Panc1 (cell line): ENCODE measurements at places on chromosomes 1 and 21. TPM values are rescaled to one million over a fixed set of nuclear protein-coding genes. Genes with fewer than 3 reads are reported as not detected.
A peak's percentile ranks its signal among the peaks of the same experiment; 100 is the strongest.

- H3K27me3 ChIP-seq, result peaks cover 3% of the 10 kb centered on the region; the same call in 1 of the 2 replicates
- no peaks in the 10 kb centered on the region for H3K36me3 ChIP-seq
- H3K4me3 ChIP-seq, result no peak overlapping the region
- peaks cover 7% of the 10 kb centered on the region; the same call in 1 of the 2 replicates for H3K4me1 ChIP-seq
- DNase-seq, result no peak
- H3K27ac ChIP-seq, result no peak overlapping the region
Observed at GRCh38 chr1:154876842-154877369, 6.8 kb upstream of the KCNN3 start.

DNA sequence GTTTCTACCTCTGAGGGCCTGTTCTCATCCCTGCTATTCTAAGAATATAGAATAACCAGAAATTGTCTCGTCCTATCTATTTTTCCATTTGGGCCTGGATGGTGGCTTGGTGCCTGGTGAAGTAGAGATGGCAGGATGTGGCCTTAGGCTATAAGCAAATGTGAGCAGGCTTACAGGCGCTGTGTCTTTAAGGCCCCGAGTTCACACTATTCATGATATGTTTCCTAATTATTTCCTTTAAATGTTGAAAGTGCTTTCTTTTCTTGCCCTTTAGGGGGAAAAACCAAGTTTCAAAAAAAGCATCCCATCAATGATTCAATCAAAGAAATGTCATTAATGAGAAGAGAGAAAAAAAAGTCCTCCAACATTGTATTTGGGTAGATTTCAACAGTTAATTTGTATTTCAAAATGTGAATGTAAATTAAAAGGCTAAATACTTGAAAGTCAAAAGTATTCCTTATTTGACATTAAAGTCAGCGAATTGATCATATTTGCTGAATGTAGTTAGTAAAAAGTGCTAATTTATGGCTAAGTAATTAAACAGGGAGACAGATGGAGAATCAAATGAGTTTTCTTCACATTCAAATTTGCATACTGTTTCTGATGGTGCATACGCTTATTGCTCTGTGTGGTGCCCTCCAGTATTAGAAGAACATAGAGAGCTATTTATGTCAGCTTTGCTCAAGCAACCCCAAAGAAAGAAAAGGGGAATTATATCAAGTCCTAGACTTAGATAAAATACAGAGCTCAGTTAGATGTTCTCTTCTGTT, 34.0 kb upstream of the HUNK start:
- H3K36me3 ChIP-seq, result no peaks in the 10 kb centered on the region
- no peak for DNase-seq
- no peak overlapping the region for H3K27ac ChIP-seq
- peaks cover under 1% of the 10 kb centered on the region for H3K27me3 ChIP-seq
- no peak overlapping the region for H3K4me3 ChIP-seq

GRCh38 chr1:220271706-220272046, 577 bp downstream of the RAB3GAP2 start:
- H3K4me3 ChIP-seq, result peak overlapping the region; percentile 88
- peak overlapping the region; percentile 93 for H3K27ac ChIP-seq
- peaks cover 2% of the 10 kb centered on the region for H3K36me3 ChIP-seq
- no peak for DNase-seq

- H3K4me1 ChIP-seq, result no peaks in the 10 kb centered on the region; the same call in 1 of the 2 replicates
- DNase-seq, result no peak
Observed at GRCh38 chr1:156438278-156438987, 62.1 kb downstream of the MEF2D start.

- no peak overlapping the region for H3K27ac ChIP-seq
- no peak for DNase-seq
- peaks cover 7% of the 10 kb centered on the region; the same call in 1 of the 2 replicates for H3K4me1 ChIP-seq
- H3K36me3 ChIP-seq, result no peaks in the 10 kb centered on the region
Observed at GRCh38 chr1:41500378-41500777, 15.9 kb upstream of the EDN2 start.

DNA sequence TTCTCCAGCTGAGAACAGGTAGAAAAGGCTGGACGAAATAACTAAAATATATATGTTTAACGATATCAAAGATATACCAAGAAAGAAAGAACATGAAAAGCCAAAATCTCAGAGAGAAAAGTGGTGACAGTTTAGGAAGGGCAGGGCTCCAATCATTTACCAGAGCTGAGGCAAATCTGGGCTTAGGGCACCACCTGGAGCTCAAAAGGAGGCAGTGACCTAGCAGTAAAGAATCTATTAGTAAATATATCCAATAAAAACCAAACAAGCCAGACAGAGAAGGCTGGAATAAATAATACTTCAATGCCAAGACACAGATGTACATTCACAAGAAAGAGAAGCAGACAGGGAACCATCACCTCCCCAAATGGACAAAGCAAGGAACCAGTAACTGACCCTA, 43.5 kb downstream of the CHIA start:
- H3K36me3 ChIP-seq, result no peaks in the 10 kb centered on the region
- no peaks in the 10 kb centered on the region for H3K27me3 ChIP-seq
- H3K4me3 ChIP-seq, result no peak overlapping the region
- no peak for DNase-seq

DNA sequence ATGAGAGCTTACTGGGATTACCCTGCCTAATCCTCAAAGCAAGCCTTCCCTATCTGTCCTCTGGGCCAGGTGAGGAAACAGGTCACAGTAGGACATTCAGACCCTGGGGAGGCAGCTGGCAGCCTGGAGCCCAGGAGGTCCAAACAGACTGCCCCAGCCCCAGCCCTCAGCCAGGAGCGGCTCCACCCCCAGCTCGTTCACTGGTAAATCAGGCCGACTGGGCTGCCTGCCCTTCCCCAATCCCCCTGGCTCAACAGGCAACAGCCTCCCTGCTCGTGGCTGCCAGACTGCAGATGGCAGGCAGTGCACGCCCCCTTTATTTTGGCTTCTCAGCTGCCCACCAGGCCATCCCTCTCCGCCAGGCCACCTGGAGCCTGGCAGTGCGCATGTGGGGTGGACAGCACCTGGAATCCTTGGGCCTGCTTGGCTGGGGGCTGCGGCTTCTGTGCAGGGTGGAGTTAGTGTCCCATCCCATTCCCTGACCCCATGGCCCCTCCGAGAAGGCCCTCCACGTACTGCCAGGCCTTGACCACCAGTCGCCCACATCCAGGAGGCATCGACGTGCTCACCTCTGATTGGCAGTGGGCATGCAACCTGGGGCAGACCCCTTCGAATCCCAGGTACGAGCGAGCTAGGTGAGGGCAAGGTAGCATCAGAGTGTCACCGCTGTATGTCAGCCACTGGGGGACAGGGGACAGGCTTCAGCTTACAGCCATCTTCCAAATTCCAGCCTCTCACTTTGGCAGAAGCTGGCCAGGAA, 11.2 kb upstream of the ZNF670 start:
- H3K27me3 ChIP-seq, result no peaks in the 10 kb centered on the region
- H3K4me3 ChIP-seq, result no peak overlapping the region
- no peak for DNase-seq
- no peak overlapping the region for H3K27ac ChIP-seq

GRCh38 chr1:37038227-37039093, 4.1 kb upstream of the GRIK3 start:
- no peak for DNase-seq
- no peaks in the 10 kb centered on the region for H3K36me3 ChIP-seq
- H3K4me1 ChIP-seq, result no peaks in the 10 kb centered on the region
- no peak overlapping the region for H3K4me3 ChIP-seq
- H3K27me3 ChIP-seq, result peaks cover 2% of the 10 kb centered on the region; the same call in 1 of the 2 replicates

GRCh38 chr1:154856544-154856943, 13.5 kb downstream of the KCNN3 start:
- H3K36me3 ChIP-seq, result no peaks in the 10 kb centered on the region
- H3K27me3 ChIP-seq, result no peaks in the 10 kb centered on the region
- no peak for DNase-seq
- H3K4me3 ChIP-seq, result no peak overlapping the region
- H3K4me1 ChIP-seq, result no peaks in the 10 kb centered on the region
- no peak overlapping the region for H3K27ac ChIP-seq

- DNase-seq, result no peak
- peak overlapping the region; percentile 89 for H3K27ac ChIP-seq
- H3K4me3 ChIP-seq, result peak overlapping the region; percentile 94
- H3K36me3 ChIP-seq, result no peaks in the 10 kb centered on the region; the same call in 1 of the 2 replicates
Observed at GRCh38 chr1:202807451-202807925, 733 bp downstream of the KDM5B start.

DNA sequence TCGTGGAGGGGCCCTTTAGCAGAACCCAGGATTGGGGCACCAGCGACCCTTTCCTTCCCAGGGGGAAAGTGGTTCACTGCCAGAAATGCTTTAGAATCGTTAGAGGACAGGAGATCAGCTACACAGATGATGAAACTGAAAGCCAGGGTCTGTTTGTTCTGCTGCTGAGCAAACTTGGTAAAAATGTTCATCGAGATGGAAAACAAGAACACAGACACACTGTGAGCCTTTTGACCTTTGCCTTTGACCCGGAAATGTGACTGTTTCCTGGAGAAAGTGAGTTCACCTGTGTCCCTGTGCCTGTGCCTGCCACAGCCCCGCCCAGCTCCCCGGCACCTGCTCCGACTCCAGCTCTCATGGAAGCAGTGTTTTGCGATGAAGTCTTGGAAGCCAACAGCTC, 234.3 kb downstream of the CAMTA1 start:
- H3K27ac ChIP-seq, result no peak overlapping the region
- DNase-seq, result no peak
- no peaks in the 10 kb centered on the region for H3K4me1 ChIP-seq
- no peak overlapping the region for H3K4me3 ChIP-seq
- no peaks in the 10 kb centered on the region for H3K36me3 ChIP-seq

DNA sequence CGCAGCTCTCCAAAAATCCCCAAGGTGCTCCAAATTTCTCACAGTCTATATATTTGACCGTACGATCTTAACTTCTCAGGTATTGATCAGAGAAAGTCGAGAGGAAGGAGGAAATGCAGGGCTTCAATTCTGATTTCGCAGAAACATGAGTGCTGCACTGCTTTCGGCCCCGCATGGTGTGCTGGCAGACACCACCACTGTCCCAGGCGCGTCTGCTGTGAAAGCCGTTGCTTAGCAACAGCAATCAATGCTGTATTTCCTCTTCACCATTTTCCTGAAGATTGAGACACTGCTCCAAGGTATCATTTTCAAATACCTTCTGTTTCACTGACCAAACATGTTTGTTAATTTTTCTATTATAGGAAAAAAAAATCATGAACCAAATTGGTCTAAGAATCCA, 296.3 kb downstream of the SMYD3 start:
- no peaks in the 10 kb centered on the region for H3K4me1 ChIP-seq
- H3K27ac ChIP-seq, result no peak overlapping the region
- H3K27me3 ChIP-seq, result no peaks in the 10 kb centered on the region
- no peaks in the 10 kb centered on the region for H3K36me3 ChIP-seq
- no peak for DNase-seq
- no peak overlapping the region for H3K4me3 ChIP-seq

DNA sequence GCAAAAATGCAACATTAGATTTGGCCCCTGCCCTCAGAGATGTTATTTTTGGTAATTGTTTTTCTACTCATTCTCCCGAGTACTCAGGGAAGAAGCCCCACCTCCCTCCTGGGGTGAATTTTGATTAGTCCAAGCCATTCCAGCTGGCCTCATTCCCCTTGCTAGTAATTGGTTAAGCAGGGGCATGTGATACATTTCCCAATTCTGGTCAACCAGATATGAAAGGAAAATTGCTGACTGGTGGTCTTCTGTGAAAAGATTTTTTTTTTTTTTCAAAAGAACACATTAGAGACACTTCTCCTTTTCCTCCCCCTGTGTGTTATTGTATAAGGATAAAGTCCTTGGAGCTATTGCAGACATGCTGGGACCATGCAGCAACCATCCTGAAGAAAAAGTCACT, 71.1 kb upstream of the AKT3 start:
- H3K4me3 ChIP-seq, result no peak overlapping the region
- H3K36me3 ChIP-seq, result no peaks in the 10 kb centered on the region
- H3K27me3 ChIP-seq, result peaks cover 11% of the 10 kb centered on the region
- no peak overlapping the region for H3K27ac ChIP-seq
- DNase-seq, result no peak

DNA sequence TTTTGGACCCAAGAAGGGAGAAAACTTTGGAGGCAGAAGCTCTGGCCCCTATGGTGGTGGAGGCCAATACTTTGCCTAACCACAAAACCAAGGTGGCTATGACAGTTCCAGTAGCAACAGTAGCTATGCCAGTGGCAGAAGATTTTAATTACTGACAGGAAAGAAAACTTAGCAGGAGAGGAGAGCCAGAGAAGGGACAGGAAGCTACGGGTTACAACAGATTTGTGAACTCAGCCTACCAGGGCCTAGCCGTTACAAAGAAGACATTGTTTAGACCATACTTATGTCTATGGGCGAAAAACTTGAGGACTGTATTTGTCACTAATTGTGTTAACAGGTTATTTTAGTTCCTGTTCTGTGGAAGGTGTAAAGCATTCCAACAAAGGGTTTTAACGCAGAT, 10.4 kb upstream of the ACOT11 start:
- no peak overlapping the region for H3K27ac ChIP-seq
- no peak for DNase-seq
- H3K36me3 ChIP-seq, result no peaks in the 10 kb centered on the region
- 0 out of 2 replicates have a peak, but pooled peaks cover 3% of the 10 kb centered on the region for H3K27me3 ChIP-seq
- no peak overlapping the region for H3K4me3 ChIP-seq

DNA sequence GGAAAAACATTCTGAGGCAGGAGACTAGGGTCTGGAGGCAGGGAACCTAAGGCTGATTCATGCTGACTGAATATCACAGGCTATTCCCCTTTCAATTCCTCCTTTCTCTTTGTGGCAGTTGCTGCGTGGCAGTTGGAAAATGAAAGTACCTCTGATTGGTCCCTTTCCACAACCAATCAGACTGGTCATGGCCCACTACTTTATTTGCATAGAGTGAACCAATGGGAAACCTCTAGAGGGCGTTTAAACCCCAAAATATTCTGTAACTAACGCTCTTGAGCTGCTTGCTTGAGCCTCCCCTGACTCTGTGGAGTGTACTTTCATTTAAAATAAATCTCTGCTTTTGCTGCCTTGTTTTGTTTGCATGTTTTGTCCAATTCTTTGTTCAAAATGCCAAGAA, 27.7 kb upstream of the VN1R5 start:
- H3K4me3 ChIP-seq, result no peak overlapping the region
- no peak overlapping the region for H3K27ac ChIP-seq
- H3K36me3 ChIP-seq, result no peaks in the 10 kb centered on the region
- DNase-seq, result no peak
- H3K4me1 ChIP-seq, result no peaks in the 10 kb centered on the region

- peaks cover 23% of the 10 kb centered on the region for H3K4me1 ChIP-seq
- DNase-seq, result peak; percentile 77
- no peak overlapping the region for H3K4me3 ChIP-seq
- peak overlapping the region; percentile 54; the same call in 1 of the 2 replicates for H3K27ac ChIP-seq
- peaks cover 30% of the 10 kb centered on the region for H3K36me3 ChIP-seq
Observed at GRCh38 chr1:222582099-222582774, 7.5 kb downstream of the TAF1A start.

DNA sequence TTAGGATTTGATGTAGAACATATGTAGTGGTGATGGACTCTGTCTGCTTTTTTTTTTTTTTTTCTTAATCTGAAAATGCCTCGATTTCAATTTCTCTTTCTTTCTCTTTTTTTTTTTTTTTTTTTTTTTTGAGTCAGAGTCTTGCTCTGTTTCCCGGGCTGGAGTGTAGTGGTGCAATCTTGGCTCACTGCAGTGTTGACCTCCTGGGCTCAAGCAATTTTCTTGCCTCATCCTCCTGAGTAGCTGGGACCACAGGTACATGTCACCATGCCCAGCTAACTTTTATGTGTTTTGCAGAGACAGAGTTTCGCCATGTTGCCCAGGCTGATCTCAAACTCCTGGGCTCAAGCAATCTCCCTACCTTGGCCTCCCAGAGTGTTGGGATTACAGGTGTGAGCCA, 17.4 kb downstream of the MAST2 start:
- no peaks in the 10 kb centered on the region for H3K36me3 ChIP-seq
- no peak overlapping the region for H3K4me3 ChIP-seq
- no peaks in the 10 kb centered on the region for H3K27me3 ChIP-seq
- DNase-seq, result no peak
- H3K27ac ChIP-seq, result no peak overlapping the region
- no peaks in the 10 kb centered on the region for H3K4me1 ChIP-seq

CD1D gene
- not detected for total RNA-seq

CSF1 gene
- 217 TPM for total RNA-seq

SHISAL2A gene
- 0.23 TPM for total RNA-seq

TCP10L gene
- total RNA-seq, result 0.57 TPM
